ENCODE measurements at places on chromosomes 4 and X. TPM values are rescaled to one million over a fixed set of nuclear protein-coding genes. Genes with fewer than 3 reads are reported as not detected.

GRCh38 chr4:122997463-122998101 is 75.2 kb upstream of the NUDT6 start:
- DNase-seq: no peak

DNA sequence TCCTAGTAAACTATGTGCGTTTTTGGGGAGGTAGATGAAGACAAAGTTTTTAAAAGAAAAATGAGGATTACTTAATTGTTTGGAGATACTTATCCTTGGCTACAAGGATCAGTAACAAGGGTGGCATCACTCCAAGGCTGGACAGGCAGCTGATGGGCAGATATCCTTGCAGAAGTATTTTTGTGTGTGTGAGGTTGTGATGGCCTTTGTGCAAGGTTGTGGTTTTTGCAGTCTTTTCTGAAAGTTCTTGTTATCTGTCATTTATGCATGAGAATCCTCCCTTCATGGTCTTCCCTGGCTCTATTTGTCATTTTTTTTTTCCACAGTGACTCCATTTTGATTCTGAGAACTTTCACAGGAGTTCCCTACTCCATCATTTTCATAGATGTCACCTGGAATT is 96.0 kb upstream of the C1GALT1C1 start:
- no peak for DNase-seq

DNA sequence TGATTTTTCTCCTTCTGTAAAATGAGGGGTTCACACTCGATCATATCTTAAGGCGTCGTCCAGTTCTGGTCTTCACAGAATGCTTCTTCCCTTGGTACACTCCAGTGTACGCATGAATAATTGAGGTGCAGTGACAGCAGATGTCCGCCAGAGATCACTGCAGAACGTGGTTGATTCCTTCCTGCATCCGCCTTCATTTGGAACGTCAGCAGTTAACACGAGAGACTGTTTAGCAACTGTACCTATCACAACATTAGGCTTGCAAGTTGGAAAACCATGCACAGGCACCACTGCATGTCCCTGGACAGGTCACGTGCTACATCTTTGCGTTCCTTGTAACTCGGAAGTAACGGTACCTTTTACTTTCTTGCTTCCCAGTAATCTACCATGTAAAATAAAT is 66.0 kb upstream of the GEMIN8 start:
- DNase-seq: peak; percentile 57

- DNase-seq: peak; percentile 79
These were observed 241.5 kb downstream of the FRAS1 start for GRCh38 chr4:78298618-78299017.

DNA sequence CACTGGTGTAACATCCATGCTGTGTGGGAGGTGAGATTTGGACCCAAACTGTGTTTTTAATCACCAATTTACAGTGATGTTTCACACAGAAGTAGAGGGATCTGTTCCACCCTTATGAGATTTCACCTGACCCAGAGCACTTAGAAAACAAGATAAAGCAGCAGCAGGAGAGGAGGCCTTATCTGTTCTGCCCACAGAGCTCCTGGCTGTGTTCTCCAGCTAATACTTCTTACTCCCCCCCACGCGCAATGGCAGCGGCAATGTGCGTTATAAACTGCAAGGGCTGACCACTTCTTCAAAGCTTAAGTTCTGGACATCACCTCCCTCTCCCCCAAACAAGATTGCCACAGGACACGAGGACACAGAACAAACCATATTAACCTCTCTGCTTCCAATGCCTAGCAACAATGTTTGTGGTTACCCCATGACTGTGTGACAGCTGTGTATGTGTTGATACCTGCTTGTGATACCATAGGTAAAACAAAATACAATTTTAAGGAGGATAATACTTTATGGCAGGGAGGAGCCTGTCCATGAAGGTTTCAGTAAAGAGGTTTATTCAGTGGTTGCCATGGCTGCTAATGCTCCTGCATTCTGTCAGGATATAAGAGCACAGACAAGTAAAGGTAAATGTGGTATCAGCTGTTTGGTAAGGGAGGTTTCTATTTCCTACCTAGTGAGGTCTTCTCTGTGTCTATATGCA is 210.0 kb downstream of the SOWAHB start:
- no peak for DNase-seq

GRCh38 chr4:101961144-101961543 is 170.6 kb downstream of the BANK1 start:
- DNase-seq: peak; percentile 67

DNA sequence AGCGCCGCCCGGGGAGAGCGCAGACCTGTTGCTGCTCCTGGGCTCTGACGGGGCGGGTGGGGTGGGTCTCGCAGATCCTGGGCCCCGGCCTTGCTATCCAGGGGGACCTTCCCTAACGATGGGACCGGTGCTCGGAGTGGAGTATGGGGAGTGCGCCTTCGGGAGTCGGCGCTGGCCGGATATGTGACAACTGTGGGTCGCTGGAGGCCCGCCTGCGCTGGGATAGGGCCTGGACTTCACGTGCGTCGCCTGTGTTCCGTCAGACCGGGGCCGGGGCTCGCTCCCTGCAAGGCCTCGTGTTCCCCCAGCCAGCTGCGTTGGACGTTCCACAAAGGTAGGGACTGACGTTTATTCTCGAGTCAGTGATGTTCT is 1.3 kb downstream of the TBL1X start:
- peak; percentile 28 for DNase-seq

- DNase-seq: peak; percentile 80
These were observed 82.6 kb downstream of the LUZP4 start for GRCh38 chrX:115372152-115372551.

- no peak for DNase-seq
These were observed 34.1 kb upstream of the SORCS2 start for GRCh38 chr4:7158081-7158750.

DNA sequence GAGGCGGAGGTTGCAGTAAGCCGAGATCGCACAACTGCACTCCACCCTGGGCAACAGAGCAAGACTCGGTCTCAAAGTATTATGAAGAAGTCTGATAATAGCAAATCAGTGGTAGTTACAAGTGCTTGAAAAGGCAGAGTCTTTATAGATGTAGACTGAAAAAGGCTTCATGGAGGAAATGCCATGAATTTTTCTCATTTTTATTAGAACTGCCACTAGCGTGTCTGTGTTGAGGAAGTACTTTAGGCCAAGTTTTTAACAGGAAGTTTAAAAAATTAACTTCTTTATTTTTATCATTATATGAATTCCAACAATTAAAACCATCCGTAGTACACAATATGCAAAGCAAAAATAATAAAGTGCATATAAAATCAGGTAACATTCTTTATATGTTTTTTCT is 32.8 kb upstream of the IL13RA1 start:
- DNase-seq: no peak

DNA sequence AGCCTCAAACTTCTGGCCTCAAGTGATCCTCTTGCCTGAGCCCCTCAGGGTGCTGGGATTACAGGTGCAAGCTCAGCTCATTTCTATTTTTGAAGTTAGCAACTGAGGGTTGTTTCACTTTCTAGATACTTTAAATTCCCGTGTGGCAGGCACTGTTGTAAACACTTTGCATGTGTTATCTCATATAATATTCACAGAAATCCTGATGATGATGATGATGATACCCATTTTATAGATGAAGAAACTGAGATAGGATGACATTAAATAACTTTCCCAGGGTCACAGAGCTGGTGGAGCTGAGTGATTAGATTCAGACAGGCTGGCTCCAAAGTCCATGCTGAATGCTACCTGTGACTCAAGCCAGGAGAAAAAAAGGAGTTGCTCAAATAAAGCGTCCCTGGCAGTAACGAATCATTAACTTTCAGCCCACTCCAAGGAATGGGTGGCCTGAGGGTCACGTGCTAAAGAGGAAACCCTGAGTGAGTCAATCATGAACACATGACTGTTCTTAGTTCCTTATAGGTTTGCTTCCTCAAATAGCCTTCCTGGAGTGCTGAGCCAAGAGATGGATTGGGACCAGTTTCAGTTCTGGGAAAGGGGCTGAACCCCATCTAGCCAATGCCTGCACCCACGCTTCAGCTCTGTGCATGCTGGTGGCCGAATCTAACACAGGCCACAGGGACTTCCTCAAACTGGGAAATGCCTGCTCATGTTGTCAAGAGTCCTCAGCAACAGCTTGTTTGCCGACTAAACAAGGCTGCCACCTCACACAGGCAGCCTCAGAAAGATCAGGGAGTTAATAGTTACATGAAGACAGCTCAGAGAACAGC is 52.8 kb downstream of the RBM47 start:
- DNase-seq: peak; percentile 84

GRCh38 chrX:154774622-154775021 is 12.0 kb downstream of the DKC1 start:
- no peak for DNase-seq

- no peak for DNase-seq
These were observed 17.6 kb downstream of the MAGEA8 start for GRCh38 chrX:149898554-149898953.

GRCh38 chr4:42519803-42520417 is 122.6 kb downstream of the SHISA3 start:
- DNase-seq: peak; percentile 21

DNA sequence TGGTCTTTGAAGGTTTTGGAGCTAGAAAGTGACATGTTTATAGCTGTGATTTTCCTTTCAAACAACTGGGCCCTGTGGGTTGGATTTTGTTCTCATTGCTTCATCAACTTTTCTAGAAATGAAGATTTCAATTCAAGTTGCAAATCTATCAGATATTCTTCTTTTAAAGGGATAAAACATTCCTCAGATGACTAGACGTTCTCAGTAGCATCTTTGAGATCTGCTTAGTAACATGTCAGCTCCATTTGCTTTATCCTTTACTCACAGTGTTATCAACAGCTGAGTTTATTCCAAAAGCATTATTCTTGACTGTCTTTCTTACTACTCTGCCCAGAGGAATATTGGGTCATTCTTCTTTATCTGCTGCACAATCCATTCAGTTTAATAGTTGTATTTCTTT is 108.2 kb upstream of the GIMD1 start:
- no peak for DNase-seq

GRCh38 chr4:88857588-88857987 is 160.0 kb upstream of the NAP1L5 start:
- DNase-seq: no peak

DNA sequence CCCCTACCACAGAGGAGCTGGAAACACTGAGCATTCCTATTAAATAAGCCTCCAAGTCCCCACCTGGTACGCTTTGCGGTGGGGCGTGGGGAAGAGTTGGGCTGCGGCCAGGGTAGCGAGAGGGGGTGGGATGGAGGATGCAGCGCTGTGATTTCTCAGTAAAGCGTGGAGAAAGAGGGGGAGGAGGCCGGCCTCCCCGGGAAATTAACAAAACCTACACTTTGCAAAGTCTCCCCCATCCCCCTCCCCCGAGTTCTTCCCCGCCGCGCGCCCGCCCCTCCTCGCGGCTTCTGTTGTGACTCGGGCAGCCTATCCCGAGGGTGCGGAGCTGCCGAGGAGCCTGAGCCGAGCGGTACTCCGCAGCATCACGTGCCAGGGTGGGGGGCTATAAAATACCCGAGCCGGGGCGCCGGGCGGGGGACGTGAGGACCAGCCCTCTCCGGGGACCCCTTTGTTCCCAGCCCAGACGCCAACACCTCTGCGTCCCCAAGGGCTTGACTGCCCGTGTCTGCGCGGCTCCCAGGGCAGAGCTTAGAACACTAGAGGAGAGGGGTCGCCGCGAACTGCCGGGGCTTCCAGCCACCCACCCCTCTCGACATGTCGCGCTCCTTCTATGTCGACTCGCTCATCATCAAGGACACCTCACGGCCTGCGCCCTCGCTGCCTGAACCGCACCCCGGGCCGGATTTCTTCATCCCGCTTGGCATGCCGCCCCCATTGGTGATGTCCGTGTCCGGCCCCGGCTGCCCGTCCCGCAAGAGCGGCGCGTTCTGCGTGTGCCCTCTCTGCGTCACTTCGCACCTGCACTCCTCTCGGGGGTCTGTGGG is at the start of gene GSX2:
Gene GSX2 (plus strand): TSS at position 416 of the 827 bp plus-strand sequence. CDS start 182 bp downstream, at position 598.
- peak; percentile 67 for DNase-seq

DNA sequence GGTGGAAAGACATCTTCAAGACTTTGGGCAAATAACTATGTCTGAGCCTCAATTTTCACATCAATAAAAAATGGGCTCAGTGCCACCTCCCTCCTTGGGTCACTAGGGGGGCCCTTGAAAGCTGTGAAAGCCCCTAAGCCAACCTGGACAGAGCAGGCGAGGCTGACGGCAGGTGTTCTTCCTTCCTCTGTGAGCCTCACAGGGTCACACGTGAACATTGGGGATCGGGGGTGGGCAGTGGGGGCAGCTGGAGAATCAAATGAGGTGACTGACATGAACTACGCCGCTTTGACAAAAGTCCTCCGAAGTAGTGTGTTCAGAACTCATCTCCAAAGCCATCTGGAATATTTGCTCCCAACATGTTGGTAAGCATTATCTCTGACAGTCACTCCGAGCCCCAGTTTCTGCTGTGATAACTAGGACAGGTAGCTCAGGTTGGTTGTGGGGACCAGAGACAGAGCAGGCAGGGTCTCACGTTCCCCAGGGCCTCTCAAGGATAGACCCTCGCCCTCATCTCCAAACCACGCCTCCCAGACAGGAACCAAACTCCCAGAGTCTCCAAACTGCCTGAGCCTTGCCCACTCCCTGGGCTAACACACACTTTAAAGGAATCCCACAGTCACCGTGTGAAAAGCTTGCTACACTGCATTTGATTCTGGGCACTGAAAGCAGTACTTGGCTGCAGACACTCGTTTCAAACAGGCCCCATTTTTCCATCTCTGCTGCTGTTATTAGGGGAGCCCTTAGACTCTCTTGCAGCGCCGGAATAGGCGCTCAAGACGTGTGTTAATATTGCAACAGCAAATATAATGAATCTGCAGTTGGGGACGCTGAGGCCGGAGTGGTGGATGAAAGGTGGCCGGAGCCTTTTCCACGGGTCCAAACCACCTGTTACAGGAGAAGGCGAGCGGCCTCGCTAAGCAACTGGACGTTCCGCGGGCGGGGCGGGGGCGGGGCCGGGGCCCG is 717 bp upstream of the WFS1 start:
- no peak for DNase-seq

- peak; percentile 47 for DNase-seq
These were observed 38.7 kb upstream of the GRID2 start for GRCh38 chr4:92265021-92265420.

GRCh38 chr4:130071746-130072145 is 975.8 kb downstream of the C4orf33 start:
- DNase-seq: no peak

GRCh38 chr4:142875117-142875516 is 29.0 kb upstream of the INPP4B start:
- no peak for DNase-seq

DNA sequence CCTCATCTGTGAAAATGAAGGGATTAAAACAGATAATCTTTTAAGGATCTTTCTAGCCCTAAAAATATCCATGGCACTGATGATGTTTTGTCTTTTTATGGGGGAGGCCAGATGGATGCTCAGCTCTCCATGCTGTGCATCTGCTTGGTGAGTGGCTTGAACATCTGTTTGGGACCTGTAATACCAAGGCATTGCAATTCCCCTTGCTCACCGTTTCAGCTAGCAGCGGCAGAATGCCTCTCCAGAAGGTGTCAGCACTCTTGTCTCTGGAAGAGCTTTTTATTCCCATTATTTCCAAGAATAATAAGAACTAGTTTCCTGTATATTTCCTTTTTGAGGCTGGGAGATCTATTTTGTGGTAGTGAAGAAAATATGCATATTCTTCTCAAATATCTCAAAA is 151.9 kb upstream of the ANK2 start:
- DNase-seq: no peak

GRCh38 chr4:184896868-184897715 is 71.3 kb upstream of the ACSL1 start:
- DNase-seq: no peak

The GAGE12J gene
- not detected for polyA plus RNA-seq

The LANCL3 gene
- polyA plus RNA-seq: 0.02 TPM

The RENBP gene
- polyA plus RNA-seq: 0.90 TPM

The DCAF4L1 gene
- polyA plus RNA-seq: 0.02 TPM

The MRPL1 gene
- 35.5 TPM for polyA plus RNA-seq

The CXCL13 gene
- polyA plus RNA-seq: not detected

The NDUFA1 gene
- polyA plus RNA-seq: 187 TPM

The PPEF2 gene
- polyA plus RNA-seq: not detected

All from fibroblast of lung (primary cell).